Regular cardiac myocyte (primary cell): ENCODE measurements at places on chromosomes 5 and 9. TPM values are rescaled to one million over a fixed set of nuclear protein-coding genes. Genes with fewer than 3 reads are reported as not detected.

Gene DDX4
- 0.28 TPM in 1 of 2 replicates, not detected in the other for total RNA-seq

Gene FAT2
- total RNA-seq: under 0.01 TPM in 2 replicates

Gene NR4A3
- total RNA-seq: 0.58 and 3.7 TPM in 2 replicates

Gene PMPCA
- total RNA-seq: 36.6 and 67.9 TPM in 2 replicates

Gene KIF4B
- total RNA-seq: under 0.01 TPM in 1 of 2 replicates, not detected in the other

Gene IL33
- 189 and 383 TPM in 2 replicates for total RNA-seq

Gene FAM221B
- not detected in 2 replicates for total RNA-seq

Gene GPR151
- total RNA-seq: not detected in 2 replicates

Gene ADAMTSL2
- total RNA-seq: 1.2 and 2.8 TPM in 2 replicates
